ENCODE measurements at places on chromosomes 1 and 21.

DNA sequence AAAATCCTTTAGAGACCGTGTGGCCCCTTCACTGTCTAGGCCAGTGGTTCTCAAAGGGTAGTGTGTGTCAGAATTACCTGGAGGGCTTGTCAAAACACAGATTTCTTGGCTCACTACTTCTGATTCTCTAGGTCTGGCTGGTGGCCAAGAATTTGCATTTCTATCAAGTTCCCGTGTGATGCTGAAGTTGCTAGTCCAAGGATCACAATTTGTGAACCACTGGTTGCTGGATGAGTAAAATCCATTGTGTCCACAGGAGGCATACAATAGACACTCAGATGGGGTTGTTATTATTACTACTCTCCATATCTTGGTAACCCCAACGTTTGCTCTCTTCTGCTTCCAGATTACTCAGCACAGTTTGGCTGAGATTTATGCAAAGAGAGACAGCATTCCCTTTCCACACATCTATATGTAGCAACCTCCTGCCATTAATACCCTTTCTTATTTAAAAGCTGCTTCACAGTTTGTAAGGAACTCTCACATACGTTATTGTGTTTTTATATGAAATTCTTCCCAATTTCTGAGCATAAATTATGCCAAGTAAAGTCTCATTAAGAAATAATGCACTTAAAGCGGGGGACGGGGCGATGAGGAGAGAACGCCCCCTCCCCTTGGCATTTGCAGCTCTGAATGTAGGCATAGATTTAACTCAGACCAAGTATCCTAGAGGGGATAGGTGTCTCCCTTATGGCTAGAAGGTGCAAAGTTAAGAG lies 720 bp upstream of the TMCC2 start:
- no peak for DNase-seq

- DNase-seq: no peak
These were observed 3.6 kb downstream of the FMO1 start for GRCh38 chr1:171251952-171252300.

GRCh38 chr1:113557187-113557586 lies 166.9 kb downstream of the MAGI3 start:
- no peak for DNase-seq

DNA sequence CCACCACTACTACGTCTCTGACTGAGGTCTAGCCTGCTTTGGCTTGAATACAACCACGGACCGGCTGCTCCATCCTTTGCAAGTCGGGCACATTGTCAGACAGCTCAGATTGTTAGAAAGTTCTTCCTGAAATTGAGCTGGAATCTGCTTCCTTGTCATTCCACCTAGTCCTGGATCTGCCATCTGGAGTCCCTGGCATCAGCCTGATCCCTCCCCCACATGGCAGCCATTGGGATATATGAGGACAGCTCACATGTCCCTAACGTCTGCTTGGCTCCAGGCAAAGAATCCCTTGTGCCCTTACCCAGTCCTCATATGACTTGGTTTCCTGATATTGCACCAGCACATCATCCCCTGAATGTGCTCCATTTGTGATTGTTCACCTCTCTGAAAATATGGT lies 56.3 kb upstream of the SYT6 start:
- no peak for DNase-seq

DNA sequence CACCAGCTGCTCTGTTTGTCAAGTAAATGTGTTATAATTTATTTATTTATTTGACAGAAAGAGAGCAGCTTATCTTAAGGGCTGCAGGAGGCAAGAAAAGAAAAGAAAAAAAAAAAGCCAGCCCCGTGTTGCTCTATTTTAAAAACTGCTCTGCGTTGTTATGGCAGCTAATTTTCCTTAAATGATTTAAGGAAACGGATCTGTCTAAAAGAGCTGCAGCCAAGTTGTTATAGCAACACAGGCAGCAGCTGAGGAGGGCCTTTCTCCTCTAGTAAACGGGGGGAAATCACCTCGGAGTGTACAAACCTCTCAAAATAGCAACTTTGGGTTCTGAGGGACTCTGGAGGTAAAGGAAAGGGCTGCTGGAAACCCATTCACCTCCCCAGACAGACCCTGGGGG lies 149.2 kb downstream of the BEND5 start:
- no peak for DNase-seq

GRCh38 chr1:48718705-48719104 lies 58.0 kb downstream of the BEND5 start:
- no peak for DNase-seq

DNA sequence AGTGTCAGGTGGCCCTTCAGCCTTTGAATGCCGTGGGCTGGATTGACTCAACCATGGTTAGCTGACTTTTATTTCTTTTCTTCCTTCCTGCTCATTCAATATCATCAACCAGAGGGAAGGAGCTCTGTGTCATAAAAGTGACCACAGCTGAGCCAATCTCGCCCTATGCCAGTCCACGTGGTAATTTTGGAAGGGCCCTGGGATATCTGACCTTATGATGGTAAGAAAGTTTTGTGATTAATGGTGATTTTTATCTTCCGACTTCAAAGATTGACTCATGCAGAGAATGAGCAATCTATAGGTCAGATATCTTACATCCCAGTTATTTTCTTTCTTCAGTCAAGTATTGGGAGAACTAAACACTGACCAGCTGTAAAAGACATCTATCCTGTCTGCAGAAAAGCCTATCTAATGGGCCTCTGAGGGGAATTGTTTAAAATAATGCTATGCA lies 170.3 kb downstream of the ZC3H11B start:
- DNase-seq: no peak

DNA sequence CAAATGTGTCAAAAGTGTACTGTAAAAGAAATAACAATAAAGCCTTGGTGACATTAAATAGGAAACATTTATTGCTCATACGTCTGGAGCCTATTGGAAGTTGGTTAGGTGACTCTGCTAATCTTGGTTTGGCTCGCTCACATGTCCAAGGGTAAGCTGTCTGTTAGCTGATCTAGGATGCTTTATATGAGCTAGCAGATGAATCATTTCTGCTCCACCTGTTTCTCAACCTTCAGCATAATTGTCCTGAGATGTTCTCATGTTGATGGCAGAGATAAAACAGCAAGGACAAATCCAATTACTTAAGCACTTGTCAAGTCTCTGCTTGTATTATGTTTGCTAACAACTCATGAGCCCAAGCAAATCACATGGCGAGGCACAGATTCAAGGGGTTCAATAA lies 56.0 kb upstream of the CD53 start:
- no peak for DNase-seq

- DNase-seq: no peak
These were observed 625.0 kb upstream of the RGS18 start for GRCh38 chr1:191533254-191533653.

GRCh38 chr21:15425049-15425448 lies 304.7 kb upstream of the USP25 start:
- no peak for DNase-seq

DNA sequence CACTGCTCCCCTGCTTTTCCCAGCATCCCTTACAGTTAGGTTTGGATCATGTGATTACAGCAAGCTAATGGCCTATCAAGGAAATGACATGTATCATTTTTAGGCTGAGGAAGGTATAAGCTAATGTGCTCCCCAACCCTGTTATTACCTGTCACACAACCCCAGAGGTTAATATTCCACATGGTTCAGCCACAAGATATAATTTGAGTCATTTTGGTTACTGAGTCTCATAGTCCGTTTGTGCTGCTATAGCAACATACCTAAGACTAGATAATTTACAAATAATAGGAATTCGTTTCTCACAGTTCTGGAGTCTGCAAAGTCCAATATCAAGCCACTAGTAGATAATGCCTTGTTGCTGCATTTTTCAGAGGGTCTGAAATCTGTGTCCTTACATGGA lies 29.1 kb upstream of the SLC16A1 start:
- DNase-seq: no peak

DNA sequence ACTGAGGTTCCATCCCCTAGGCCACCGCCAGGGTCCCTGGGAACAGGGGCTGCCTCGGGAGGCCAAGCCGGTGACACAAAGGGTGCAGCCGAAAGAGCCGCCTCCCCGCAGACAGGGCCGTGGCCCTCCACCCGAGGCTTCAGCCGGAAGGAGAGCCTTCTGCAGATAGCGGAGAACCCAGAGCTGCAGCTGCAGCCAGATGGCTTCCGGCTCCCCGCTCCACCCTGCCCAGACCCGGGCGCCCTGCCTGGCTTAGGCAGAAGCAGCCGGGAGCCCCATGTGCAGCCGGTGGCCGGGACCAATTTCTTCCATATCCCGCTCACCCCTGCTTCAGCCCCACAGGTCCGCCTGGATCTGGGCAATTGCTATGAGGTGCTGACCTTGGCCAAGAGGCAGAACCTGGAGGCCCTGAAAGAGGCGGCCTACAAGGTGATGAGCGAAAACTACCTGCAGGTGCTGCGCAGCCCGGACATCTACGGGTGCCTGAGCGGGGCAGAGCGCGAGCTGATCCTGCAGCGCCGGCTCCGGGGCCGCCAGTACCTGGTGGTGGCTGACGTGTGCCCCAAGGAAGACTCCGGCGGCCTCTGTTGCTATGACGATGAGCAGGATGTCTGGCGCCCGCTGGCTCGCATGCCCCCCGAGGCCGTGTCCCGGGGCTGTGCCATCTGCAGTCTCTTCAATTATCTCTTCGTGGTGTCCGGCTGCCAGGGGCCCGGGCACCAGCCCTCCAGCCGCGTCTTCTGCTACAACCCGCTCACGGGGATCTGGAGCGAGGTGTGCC lies 1.4 kb downstream of the KLHDC7A start:
- no peak for DNase-seq

- DNase-seq: no peak
These were observed 41.8 kb upstream of the SLC16A1 start for GRCh38 chr1:112997781-112998180.

DNA sequence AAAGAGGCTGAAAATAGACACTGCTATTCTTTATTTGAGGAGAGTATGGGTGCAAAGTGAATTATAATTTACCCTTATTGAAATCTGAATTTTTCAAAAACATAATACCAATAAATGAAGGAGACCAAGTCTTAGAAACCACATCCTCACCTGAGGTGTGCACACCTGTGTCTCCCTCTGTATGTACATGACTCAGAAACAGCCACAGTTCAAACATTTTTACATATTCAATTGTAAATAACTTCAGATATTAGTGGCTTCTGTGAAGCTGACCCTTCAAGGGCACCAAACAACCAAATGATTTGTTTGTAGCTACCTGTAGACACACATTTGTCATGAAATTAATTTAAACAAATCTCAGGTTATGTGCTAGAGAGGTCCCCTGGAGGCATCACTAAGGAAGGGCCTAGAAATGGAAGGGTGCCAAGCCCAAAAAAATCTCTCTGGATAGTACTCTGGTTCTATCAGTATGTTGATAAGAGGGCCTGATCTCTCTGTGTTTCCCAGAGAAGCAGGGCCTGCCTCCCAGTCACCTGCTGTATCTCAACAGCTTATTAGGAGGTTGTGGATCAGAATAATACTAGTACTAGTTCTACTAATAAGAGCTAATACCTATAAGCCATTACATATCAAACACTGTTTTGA lies 28.1 kb downstream of the ERI3 start:
- DNase-seq: no peak

DNA sequence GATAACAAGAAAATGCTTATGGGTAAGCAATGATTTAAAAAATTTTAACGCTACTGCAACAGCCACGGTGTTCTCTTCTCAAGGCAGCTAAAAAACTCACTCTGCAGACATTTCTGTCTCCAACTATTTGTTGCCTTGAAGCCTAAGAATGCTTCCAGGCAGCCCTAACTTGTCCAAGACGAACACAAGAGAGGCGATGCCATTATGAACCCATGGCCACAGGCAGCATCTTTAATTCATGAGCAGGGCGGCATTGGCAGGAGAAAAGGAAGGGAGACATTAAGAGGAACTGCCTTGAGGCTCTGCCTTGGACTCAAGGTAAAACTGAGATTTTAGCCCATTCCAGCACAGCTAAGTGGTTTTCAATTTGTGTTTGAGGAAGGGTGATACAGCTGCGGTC lies 67.5 kb downstream of the KCND3 start:
- DNase-seq: no peak
